RWPE1 (cell line): ENCODE measurements at places on chromosomes 7 and 10.

DNA sequence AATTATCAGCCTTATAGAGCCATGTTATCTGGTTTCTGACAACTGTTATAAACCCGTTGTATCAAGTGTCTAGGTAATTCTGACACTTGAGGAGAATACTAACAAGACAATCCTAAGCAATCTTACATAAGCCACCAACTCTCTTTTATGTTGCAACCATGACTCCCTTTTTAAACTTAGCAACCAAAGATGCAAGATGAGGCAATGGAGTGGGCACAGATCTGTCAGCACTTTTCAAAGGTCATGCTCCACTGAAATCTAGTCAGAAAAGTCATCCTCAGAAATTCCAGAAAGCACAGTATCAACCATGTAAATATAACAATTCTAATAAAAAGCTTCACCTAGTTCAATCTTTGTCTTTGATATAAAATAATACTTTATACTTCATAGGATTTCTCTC lies 77.0 kb upstream of the SEMA3A start:
- no peak for DNase-seq

DNA sequence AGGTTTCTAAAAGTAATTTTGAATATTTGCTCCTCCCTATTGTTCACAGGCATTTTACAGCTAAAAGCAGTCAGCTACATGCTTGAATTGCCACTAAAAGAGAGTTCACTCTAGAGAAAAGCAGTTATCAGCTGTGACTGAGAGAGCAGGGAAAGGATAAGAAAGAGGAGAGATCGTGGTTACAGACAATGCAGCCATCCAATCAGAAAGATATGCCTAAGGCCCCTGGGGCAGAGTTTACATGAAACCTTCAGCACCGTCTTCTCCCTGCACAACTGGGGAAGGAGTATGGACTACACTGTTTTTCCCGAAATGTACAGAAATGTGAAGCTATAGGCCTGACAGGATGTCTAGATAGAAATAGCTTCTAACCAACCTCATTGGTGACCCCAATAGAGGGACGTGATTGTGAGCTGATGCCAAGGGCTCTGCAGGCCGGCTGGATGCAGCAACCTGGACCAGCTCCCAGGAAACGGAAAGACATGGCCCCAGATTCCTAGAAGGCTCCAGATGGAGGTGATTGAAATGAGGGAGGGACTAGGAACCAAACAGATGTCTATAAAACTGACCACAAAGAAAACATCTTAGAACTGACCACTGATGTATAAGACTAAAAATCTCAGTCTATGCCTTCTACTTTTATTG lies 3.2 kb upstream of the VSTM4 start:
- DNase-seq: no peak

- no peak for DNase-seq
Observed at GRCh38 chr7:152733286-152733934, 26.1 kb upstream of the ACTR3B start.

GRCh38 chr10:124627866-124628675 lies 116.1 kb downstream of the FAM53B start:
- no peak for DNase-seq

DNA sequence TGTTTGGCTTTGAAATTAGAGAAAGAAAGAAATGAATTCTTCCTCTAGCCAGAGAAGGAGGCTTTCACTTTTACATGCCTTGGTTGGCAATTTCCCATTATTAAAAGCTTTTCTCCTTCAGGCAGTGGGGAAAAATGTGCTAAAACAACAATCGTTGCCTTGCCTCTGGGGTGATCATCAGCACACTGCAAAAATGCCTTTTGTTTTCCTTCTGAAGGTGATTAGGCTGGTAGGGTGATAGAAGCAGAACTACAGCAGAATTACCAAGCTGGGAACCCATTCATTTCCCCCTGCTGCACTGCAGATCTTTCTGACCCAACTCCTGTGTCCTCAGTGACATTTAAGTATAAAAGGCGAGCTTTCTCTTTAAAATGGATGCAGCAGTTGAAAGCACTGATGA lies 22.2 kb downstream of the ANK3 start:
- DNase-seq: no peak

DNA sequence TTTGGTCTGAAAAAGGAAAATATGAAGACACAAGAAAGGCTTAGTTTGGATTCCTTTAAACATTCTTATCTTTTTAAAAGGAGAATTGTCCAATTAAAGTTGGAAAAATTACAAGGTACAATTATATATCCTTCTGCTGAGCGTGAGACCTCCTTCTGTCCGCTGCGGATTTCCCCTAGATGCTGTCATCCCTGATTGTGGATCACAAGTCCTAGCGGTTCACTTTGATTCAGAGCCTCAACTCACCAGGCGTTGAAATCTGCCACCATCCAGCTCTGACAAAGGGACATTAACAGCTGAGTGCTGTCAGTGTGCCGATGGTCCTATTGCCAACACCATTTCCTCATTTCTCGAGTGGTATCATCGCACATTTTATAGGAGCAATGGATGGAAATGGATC lies 73.1 kb upstream of the PTER start:
- no peak for DNase-seq

DNA sequence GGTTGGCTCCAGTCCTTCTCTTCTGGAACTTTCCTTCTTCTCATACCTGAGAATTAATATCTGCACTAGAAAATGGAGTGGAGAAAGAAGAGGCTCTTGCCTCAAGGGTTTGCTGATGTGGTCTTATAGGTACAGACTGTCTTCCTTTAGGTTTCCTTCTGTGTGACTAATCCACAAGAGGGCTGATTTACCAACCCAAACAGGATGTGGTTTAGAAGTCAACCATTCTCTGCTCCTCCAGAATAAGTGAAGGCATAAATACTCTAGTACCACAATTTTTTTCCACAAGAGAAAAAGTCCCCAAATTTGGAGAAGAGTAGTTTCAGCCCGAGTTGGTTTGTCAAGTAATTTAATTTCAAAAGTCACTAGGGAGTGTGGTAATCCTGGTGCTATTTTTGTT lies 85.8 kb downstream of the NRP1 start:
- peak; percentile 50 for DNase-seq

DNA sequence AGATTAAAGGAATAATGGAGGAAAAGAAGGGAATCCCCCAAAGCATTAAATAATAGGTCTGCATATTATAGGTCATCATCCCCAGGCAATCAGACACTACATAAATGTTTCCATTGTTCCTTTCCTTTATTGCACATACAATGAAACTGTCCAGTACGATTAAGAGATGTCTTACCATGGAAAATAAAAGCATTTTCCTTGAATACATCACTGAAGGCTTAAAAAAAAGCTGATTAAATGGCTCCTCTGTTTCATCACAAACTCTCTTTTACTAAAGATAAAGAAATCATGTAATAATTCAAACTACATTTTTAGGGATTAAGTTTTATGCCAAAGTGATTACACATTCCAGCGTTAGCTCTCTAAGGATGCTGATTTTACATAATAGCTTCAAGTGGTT lies 316.0 kb downstream of the AGMO start:
- no peak for DNase-seq

DNA sequence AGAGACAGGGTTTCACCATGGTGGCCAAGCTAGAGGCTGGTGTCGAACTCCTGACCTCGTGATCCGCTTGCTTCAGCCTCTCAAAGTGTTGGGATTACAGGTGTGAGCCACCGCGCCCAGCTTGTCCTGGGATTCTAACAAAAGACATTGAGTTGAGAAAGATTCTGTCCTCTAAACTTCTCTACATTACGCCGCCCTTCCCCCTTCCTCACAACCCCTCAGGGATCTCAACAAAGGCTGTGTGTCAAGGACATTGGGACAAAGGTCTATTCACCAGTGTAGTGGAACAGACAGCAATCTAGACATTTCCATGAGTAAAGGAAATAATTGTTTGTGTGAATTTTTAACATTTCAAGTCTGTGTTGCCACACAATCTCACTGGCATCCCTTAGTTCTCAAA lies 68.8 kb upstream of the KIF5B start:
- DNase-seq: no peak

DNA sequence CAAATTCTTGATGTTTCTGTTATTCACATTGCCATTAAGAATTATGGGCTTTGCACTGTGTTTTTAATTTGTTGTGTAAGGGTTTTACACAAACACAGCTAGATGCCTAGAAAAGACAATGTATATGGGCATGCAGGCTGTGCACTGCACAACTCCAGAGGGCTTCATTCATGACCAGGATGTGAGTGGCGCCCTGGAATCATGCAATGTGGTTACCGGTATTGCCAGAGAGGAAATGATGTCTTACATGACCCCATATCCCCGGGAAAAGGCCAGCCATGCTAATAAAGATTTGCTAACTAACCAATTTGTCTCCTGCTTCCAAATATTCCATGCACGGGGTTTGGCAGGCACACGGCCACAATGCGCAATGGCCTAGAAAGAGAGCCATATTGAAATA lies 16.9 kb downstream of the KCNMA1 start:
- DNase-seq: no peak

DNA sequence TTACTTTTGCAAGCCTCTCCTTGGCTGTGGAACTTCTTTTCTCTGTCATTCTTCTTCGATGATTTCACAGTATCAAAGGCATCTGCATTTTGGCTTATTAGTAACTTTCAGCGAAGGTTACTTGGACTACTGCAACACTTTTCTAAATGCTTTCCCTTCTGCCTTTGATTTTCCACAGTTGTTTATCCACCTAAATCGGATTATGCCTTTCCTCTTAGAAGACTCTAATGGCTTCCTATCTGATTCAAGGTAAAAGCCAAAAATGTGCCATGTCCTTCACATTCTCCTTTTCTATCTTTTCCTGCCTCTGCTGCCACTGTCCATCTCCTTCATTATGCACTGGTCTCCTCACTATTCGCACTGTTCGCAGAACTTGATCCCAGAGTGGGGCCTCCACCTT lies 1606.3 kb upstream of the LRRTM3 start:
- no peak for DNase-seq

- no peak for DNase-seq
Observed at GRCh38 chr7:126079581-126079980, 1150.0 kb upstream of the POT1 start.

DNA sequence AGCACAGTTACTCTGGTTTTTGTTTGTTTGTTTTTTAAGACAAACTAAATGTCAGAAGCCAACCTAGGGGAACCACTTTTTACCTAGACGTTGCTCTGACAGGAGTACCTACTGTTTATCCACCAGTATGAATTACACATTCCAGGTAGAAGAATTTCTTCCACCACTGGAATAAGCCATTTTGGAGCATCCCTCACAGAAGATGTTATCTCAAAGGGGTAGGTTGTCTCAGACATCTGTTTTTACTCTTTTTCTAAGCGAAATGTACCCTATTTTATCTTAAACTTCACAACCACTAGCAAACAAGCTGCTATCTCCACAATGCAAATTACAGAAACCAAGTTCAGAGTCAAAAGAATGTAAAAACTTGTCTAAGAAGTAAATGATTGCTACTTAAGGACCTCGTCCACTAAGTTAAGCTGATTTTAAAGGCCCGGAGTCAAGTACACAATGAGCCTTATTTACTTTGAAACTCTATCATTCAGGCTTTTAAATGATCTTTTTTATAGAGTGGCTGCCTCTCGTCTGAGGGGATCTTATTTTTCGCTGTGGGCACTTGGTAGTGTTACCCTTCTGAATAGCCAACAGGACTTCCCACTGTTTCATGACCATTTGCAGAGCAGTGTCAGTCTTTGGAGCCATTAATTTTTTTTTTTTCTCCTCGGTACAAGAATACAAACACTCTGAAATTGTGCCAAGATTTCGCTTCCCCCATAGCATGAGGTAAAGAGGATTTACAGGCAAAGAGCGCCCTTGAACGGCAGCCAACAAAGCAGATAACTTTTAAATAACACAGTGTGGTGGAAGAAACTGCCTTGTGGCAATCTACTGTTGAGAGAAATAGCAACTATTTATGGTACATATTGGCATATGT lies 15.7 kb upstream of the ARMC3 start:
- DNase-seq: no peak

DNA sequence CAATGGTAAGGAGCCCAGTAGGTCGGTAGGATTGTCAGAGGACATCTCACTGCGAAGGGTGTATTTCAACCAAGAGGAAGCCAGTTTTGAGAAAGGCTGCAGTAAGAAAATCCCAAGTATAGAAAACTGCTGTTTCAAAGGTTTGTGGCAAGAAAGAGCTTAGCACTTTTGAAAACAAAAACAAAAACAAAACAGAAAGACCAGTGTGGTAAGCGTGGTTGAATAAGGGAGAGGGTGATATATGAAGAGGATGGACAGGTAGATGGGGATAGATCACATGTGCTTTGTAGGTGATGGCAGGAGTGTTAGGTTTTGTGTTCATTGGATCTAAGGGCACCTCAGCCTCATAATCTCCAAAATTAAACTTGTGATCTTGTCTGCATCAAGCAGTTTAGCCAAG lies 141.6 kb upstream of the WNT16 start:
- DNase-seq: no peak

- peak; percentile 27 for DNase-seq
Observed at GRCh38 chr7:94223375-94224084, 171.2 kb upstream of the COL1A2 start.

DNA sequence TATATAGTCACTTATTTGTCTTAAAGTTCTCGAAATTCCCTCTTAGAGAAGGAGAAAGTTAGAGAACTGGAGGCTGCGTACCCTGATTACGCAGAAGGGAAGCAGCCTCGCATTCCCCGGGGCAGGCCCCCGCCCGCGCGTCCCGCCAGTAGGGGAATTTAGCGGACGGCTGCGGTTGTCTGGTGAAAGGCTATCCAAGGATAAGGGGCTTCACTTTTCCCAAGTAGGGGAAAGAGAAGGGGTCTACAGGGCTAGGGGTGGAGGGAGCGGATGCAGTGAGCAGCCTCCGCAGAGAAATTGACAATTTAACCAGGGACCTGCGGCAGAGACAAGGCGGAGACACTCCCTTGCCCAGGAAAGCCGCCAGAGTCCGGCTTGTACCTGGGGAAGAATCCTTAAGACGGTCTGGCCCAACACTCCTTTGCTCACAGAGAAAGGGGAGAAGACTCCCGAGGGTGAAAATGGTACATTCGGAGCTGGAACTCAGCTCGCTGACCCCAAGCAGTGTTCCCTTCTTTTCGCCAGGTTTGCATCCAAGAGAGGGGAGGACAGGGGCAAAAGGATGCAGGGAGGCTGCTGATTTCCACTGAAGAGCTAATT lies 994 bp upstream of the MAGI2 start:
- peak; percentile 13 for DNase-seq

GRCh38 chr7:92691578-92691977 lies 101.4 kb upstream of the FAM133B start:
- DNase-seq: peak; percentile 39

DNA sequence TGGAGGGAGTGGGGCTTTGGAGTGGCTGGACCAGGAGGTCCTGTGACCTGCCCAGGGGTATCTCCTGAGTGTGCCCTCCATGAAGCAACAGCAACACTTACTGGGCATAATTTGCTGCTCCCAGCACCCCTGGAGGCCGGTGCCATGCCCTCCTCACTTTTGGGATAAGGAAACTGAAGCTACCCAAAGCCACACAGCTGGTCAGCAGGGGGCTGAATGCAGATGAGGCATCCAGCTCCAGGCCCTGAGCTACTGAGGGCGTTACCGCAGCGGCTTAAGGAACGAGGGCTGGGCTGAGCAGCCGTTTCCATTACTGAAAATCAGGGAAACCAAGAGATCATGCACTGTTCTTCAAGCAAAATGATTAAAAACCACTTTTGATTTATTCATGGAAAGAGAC lies 408.9 kb downstream of the GLRX3 start:
- no peak for DNase-seq
